Activated CD8-positive, alpha-beta memory T cell treated with anti-CD3 and anti-CD28 coated beads for 1 hour (primary cell): ENCODE measurements at places on chromosomes 12 and 14.

DNA sequence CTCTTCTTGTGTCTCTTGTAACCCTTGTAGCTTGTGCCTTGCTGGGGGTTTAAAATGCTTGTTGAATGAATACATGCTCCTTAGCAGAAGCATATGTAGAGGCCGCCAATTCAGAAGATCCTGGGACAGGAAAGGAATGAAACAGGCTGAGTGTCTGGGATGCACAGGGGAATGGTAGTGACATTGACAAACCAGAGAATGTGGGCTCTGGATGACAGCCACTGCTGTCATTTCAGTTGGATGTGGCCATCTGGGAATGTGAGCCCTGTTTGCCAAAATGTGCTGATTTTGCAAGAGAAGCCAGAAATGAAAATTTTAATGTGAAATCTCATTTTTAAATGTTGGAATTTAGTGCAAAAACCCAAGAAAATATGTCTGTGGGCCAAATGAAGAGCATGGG is 136.8 kb downstream of the DACT1 start:
- DNase-seq, result no peak

GRCh38 chr14:29222671-29223268 is 456.2 kb downstream of the FOXG1 start:
- no peak for DNase-seq

DNA sequence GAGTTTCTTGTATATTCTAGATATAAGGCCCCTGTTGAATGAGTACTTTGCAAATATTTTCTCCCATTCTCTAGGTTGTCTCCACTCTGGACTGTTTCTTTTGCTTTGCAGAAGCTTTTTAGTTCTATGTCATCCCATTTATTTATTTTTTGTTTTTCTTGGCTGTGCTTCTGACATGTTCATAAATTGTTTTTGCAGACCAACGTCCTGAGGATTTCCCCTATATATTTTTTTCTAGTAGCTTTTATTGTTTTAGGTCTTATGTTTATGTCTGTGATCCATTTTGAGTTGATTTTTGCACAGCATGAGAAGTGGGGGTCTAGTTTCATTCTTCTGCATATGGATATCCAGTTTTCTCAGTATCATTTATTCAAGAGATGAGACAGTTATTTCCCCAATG is 70.4 kb upstream of the BTG1 start:
- DNase-seq, result no peak

- DNase-seq, result no peak
Observed at GRCh38 chr14:74888164-74889158, 6.7 kb downstream of the DLST start.

DNA sequence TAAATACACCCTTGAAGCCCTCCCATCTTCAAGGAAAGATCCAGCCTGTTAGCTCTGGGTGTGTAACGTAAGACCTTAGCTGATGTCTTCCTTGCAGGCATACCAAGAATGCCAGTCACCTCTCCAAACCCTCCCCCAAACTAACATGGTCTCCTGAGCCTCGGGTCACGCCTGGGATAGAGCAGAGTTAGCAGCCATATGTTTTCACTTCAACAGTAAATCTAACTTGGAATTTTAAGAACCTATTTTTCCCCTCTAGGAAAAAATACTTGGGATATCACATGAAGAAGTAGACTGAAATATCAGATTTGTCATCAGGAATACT is 27.9 kb downstream of the BCL2L14 start:
- DNase-seq, result no peak

DNA sequence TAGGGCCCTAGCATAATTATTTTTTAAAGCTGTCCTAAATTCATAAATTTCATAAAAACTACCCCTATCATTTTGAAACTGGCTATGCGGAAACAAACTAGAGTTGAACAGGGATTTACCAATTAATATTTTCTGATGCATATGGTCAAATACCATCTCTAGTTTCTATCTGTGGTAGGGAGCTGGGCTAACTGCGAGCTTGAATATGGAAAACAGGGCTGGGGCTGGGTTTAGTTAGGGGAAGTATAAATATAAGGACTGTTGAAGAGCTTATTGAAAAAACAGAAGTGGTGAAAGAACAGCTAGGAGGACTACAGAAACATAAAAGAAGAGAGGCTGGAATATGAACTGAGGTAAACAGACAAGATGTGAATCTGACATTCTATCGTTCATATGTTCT is 91.8 kb downstream of the SLC38A1 start:
- DNase-seq, result no peak

DNA sequence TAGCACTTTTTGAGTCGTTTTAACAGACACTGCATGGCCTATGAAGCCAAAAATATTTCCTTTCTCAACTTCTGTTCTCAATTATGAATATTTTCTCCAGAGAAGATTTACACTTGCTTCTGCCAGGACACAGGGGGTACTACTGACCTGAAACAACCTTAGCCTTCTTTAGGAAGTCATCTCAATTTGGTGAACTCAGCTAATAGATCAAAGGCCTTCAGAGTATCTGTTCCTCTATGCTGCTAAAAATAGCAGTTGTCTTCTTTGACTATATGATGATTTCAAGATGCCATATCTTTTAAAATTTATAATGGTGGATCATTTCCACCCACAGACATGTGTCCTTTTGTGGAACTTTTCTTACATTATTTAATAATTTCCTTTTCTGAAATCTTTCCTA is 14.0 kb upstream of the NDUFA12 start:
- no peak for DNase-seq

DNA sequence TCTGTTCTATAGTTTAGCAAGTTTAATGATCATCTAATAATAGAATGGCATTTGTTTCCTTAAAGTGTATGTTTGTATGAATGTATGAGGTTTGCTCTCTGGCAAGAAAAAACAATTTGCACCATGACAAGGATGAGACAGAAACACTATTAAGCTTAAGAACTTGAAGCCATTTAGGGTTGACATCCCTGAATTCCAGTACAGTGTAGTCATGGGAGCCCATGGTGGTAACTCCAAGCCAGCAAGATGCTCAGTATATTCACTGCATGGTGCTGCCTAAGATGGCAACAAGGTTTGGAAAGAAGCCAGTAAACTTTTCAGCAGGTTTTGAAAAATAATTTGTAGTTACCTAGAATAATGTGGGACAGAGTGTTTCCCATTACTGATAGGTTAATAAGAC is 158.6 kb downstream of the PRIMA1 start:
- no peak for DNase-seq
